ENCODE measurements at places on chromosomes 2 and 18. TPM values are rescaled to one million over a fixed set of nuclear protein-coding genes. Genes with fewer than 3 reads are reported as not detected.

SLC4A5 gene
- total RNA-seq = 12.6 TPM

CDCA7 gene
- 1.0 TPM for total RNA-seq

ESPNL gene
- not detected for total RNA-seq

FOXD4L1 gene
- total RNA-seq = not detected

OR6B2 gene
- 5.1 TPM for total RNA-seq

MAP2 gene
- 41.9 TPM for total RNA-seq

TTLL4 gene
- total RNA-seq = 50.3 TPM

TBR1 gene
- total RNA-seq = not detected

APCDD1 gene
- total RNA-seq = 43.1 TPM

SERPINB2 gene
- total RNA-seq = 2.6 TPM

HOXD3 gene
- 9.8 TPM for total RNA-seq

REG3G gene
- total RNA-seq = not detected

DSC1 gene
- total RNA-seq = not detected

SERPINB3 gene
- total RNA-seq = not detected

SCN7A gene
- 109 TPM for total RNA-seq

FKBP1B gene
- 11.1 TPM for total RNA-seq
